ENCODE measurements at places on chromosomes 13 and 19.

GRCh38 chr19:5478241-5478924 is 23.2 kb downstream of the ZNRF4 start:
- DNase-seq, result no peak

DNA sequence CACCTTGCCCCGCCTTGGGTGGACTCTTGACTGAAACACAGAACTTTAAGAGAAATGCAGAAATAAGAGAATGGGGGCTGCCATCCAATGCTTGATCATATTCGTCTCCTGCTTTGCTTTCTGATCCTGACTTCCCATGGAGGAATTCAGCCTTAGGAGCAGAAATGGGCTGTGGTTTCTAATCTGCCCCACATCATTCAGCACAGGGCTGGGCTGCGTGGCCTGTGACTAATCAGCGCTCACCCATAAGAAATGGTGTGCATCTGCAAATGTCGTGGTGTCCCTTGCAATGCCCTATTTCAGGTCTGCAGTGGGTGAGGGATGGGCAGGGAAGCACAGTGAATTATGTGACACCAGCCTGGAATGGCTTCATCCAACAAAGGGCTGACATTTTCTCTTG is 60.7 kb upstream of the URI1 start:
- no peak for DNase-seq

DNA sequence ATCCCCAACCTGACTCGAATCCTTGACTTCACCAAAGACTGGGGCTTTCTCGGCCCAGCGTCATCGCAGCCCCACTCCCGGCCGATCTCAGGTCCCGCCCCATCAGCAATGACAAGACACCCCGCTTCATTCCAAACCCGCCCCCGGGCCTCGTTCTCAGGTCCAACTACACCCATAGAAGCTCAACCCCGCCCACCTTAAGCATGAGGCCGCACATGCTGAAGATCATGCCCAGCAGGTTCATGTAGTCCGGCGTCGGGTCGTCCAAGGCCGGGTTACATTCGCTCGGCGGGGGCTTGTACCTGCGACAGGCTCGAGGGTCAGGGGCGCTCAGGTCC is 2.3 kb downstream of the WDR83 start:
- DNase-seq, result no peak

DNA sequence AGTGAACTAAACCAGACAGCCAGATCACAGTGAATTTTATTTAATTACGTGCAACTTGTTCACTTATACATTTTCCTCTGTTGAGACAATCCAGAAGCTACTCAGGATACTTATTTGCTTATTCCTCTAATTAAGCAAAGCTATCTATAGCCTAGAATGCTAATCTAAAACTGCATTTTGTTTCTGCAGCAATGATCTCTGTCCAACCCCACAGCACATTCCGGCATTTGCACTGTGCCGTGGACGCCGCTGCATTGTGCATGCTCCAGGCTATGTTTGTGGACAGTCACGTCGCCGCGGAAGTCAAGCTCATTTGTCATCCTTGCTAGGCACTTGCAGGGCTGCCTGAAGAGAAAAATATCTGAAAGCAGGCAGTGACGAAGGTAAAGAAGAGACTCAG is 406.9 kb downstream of the RFC3 start:
- DNase-seq, result no peak

- DNase-seq, result no peak
Observed at GRCh38 chr19:34224996-34225658, 29.2 kb upstream of the GARRE1 start.

DNA sequence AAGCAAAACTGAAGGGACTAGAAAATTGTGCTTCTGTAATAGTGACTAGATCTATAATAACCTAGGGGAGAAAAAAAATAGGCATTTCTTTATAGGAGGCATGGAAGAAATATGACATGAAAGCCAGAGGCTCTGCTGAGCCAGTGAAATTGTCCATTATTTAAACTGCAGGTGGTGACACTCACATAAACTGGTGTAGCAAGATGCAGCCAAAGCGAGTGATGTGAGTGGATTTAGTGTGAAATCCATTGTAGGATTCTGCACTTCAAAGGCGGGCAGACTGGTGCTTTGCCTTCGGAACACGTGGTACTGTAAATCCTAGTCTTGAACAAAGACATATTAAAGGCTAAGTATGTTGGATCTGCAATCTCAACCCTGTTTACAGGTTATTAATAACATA is 361.9 kb downstream of the TBC1D4 start:
- no peak for DNase-seq

- no peak for DNase-seq
Observed at GRCh38 chr19:6551091-6551490, 20.3 kb downstream of the TNFSF9 start.

DNA sequence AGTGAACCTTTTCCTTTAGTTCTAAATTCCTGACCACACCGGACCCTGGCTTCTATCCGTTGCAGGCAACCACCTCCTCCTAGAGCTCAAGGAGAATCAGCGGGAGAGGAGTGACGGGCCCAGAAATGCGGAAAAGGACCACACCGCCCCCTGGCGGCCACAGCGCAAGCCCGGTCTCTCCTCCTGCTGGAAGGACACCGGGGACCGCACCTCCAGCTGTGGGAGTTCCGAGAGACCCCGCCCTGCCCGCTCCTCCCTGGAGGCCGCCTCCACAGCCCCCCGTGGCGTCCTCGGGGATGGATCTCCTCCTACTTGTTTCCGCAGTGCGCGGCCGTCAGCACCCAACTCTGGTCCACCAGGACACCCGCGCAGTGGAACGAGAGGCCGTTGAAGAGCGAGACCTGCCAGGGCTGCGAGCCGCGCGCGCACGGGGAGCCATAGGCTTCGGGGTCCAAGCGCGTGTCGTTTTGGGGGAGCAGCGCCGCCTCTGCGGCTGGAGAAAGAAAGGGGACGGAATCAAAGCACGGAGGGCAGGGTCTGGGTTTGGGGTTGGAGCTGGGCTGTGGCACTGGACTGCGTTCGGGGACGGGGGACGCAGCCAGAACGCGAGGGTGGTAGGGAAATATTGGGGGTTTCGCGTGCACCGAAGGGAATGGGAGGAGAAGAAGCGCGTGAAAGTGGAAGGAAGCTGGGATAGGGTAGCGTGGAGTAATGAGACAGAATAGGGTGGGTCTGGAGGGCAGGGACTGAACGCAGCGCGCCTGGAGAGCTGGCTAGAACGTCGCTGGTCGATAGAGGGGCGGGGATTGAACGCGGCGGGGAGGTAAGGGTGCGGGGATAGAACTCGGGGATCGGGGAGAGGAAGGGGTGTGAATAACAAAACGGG is 2.5 kb downstream of the KLK10 start:
- no peak for DNase-seq

DNA sequence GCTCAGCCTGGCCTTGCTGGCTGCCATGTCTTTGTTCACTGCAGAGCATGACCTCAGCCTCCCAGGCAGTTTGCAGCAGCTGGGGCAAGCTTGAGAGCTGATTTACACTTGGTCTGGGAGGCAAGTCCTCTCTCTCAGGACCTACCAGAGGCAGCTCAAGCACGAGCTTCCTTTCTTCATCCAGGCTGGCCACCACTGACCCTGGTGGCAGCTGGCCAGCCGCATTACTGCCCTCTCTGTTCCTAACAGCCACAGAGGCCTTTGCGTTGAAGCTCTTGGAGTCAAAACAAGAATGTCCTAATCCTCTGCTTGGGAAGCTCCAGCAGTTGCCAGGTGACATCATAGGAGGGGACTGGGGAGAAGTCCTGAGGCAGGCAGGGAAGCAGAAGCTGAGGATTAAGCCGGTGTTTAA is 85.7 kb downstream of the NUFIP1 start:
- DNase-seq, result no peak

- no peak for DNase-seq
Observed at GRCh38 chr19:47651691-47652090, 42.8 kb downstream of the BICRA start.

DNA sequence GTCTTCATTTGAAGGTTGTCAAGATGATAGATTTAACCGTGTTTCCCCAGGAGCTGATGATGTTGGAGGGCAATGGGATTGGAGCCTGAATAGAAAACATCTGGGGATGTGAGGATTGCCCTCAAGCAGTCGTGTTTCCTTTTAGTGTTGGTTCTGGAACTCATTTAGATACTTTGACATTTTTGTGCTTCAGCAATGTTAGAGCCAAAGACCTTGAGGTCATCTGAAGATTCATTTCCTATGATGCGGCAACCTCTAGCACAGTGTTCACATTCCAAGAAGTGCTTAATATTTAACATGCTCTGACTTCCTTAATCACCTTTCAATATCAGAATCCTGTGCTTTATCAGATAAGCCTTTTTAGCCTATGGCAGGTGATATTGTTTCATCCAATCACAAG is 82.7 kb downstream of the SLC10A2 start:
- no peak for DNase-seq

DNA sequence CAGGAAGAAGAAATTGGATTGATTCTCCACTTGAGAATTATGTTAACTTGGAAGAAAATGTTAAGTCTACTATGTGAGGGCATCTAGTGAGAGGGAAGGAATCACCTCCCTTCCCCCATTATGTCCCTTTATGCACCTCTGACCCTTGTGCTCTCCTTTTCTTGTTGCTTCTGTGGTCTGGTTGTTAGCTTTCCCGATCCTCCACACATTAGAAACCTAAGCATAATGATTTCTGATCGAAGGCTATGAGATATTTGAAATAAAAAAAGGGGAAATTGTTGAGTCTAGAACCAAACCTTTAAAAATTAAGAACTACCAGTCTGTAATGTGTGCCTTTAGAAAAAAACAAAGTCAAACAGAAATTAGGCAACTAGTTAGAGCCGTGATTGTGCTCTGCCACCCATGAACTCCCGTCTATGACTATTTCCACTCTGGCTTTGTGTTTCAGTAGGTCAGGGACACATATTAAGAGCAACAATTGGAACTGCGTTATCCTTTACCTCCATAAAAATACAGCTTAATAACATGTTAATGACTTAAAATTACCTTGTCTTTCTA is 463 bp upstream of the GPC6 start:
- no peak for DNase-seq

- DNase-seq, result no peak
Observed at GRCh38 chr13:108606424-108606823, 23.0 kb upstream of the MYO16 start.

DNA sequence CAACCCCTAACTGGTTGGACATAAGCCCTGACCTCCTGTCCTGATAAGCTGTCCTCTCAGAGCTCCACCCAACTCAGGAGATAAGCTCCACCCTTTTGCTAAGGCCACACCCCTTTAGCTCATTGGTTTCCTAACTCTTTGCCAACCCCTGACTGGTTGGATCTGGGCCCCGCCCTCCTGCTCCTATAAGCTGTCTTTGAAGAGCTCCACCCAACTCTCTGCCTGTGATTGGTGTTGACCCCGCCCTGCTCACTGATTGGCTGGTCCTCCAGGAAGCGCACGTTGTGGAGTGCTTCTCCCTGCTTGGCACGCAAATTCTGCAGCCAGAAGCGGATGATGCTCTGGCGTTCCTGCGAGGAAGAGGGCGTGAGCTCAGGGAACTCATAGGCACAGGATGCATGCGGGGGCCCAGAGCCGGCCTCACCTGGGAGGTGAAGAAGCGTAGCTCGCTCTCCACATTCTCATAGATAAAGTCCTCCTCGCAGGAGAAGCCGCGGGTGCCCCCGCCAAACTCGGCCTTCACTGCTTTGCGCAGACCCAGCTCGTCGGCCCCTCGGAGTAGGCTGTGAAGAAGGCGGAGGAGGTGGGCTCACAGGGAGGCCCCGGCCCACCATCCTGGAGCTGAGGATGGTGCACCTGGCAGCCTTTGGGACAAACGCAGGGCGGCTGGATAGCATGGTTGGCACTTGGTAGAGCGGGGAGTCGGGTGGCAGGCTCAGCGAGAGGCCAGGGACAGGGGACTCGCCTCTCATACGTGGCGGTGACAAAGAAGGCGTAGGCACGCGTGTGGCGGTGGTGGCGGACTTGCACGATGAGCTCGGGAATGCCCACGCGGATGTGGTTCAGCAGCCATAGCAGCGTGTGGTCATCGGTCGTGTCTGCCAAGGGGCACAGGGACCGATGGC is 1.7 kb downstream of the ANO8 start:
- DNase-seq, result no peak

DNA sequence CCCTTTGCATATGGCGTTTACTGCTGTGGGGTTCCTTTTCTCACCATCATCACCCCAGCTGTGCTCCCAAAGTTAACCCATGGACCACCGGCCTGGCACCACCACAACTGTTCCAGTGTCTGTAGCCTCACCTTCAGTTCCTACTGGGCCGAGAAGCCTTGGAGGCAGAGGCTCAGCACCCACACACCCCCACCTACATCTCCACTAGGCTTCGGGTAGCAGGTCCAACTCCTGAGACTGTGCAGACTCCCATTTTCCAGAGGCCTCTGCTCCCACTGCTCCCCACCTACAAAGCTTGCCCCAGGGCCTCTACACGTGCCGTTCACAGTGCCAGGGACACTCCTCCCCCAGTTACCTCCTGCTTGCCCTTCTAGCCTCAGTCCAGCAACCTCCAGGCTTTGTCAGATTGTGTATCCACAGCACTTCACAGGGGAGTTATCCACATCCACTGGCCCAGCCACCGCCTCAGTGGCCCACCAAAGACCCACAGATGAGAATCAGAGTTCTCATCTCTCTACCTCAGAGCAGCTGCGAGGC is 14.1 kb downstream of the SLC27A5 start:
- DNase-seq, result no peak

DNA sequence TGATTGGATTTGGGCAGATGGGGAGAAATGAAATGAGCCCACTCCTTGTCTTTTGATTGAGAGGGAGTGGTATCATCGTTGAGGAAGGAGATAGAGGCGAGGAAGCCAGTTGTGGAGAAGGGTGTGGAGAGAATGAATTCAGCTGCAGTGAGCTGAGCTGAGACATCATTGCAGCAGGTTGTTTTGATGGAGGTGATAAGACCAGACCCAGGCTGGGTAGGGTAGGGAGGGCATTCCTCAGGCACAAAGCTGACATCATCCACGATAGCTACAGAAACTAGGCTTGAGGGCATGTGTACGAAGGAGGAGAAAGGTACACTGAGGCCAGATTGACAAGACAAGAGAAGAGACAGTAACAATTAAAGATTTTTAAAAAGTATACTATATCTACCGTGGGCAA is 1500.9 kb upstream of the SLC10A2 start:
- no peak for DNase-seq

DNA sequence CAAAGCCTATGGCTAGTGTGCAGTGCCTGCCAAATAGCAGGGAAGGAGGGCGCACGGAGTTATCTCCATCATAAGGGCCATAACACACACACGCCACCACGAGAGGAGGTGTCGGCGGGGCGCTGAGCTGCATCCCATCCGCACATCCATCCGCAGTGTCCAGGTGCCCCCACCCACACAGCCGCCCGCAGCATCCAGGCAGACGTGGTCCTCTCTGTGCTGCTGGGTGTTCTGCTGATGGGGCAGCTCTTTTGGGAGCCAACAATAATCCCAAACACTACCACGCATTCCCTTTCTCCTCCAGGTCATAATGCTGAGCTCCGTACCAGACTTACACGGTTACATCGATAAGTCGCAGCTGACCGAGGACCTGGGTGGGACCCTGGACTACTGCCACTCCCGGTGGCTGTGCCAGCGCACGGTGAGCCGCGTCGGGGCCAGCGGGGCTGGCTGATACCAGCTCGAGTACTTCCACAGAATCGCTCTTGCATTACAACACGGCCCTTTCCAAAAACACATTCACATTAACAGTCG is 41.5 kb upstream of the F7 start:
- DNase-seq, result no peak

GRCh38 chr13:51502153-51502651 is 49.4 kb upstream of the INTS6 start:
- DNase-seq, result no peak

- no peak for DNase-seq
Observed at GRCh38 chr13:108470921-108471320, 158.5 kb upstream of the MYO16 start.
